Activated naive CD8-positive, alpha-beta T cell treated with anti-CD3 and anti-CD28 coated beads, Interleukin-2, amount 50 U/mL, for 24 hours (primary cell): ENCODE measurements at places on chromosomes 3 and 15.

DNA sequence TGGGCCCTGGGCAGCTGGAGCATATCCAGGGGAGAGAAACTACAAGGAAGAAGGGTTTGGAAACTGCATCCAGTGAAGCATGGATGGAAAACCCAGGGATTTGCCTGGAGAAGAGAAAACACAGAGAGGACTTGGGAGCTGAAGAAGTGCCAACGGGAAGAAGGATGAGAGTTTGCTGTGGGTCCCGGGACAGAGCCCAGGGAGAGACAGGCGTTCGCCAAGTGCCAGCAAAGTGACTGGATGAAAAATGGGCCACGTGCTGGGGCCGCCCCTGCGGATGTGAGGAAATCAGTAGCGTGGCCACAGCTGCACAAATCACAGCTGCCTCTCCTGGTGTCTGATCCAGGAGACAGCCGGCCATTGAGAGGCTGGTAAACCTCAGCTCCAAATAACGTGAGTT is 70.4 kb downstream of the HES1 start:
- DNase-seq: no peak
- no peak overlapping the region for H3K27ac ChIP-seq
- H3K4me3 ChIP-seq: no peak overlapping the region
- H3K27me3 ChIP-seq: peaks cover 38% of the 10 kb centered on the region
- H3K36me3 ChIP-seq: no peaks in the 10 kb centered on the region

- no peaks in the 10 kb centered on the region for H3K36me3 ChIP-seq
- DNase-seq: peak; percentile 17
- H3K27ac ChIP-seq: no peak overlapping the region
- no peaks in the 10 kb centered on the region for H3K4me1 ChIP-seq
- H3K4me3 ChIP-seq: no peak overlapping the region
Measured at GRCh38 chr3:49454458-49454857, 15.6 kb upstream of the DAG1 start.

- peaks cover 4% of the 10 kb centered on the region for H3K27me3 ChIP-seq
- peaks cover 2% of the 10 kb centered on the region for H3K4me1 ChIP-seq
- no peak for DNase-seq
- no peak overlapping the region for H3K4me3 ChIP-seq
- H3K27ac ChIP-seq: no peak overlapping the region
Measured at GRCh38 chr15:66649235-66649984, 52.6 kb upstream of the SMAD6 start.

GRCh38 chr3:172277151-172277652 is 171.1 kb downstream of the GHSR start:
- H3K4me1 ChIP-seq: no peaks in the 10 kb centered on the region
- H3K36me3 ChIP-seq: peaks cover 3% of the 10 kb centered on the region
- DNase-seq: no peak
- H3K4me3 ChIP-seq: no peak overlapping the region

- DNase-seq: peak; percentile 41
- no peaks in the 10 kb centered on the region for H3K27me3 ChIP-seq
- H3K36me3 ChIP-seq: no peaks in the 10 kb centered on the region
- no peak overlapping the region for H3K4me3 ChIP-seq
- no peaks in the 10 kb centered on the region for H3K4me1 ChIP-seq
Measured at GRCh38 chr15:67433495-67434099, 87.3 kb upstream of the C15orf61 start.

- peaks cover 27% of the 10 kb centered on the region for H3K4me1 ChIP-seq
- no peaks in the 10 kb centered on the region for H3K27me3 ChIP-seq
- no peaks in the 10 kb centered on the region for H3K36me3 ChIP-seq
- no peak overlapping the region for H3K4me3 ChIP-seq
Measured at GRCh38 chr3:143525408-143525807, 322.9 kb downstream of the SLC9A9 start.

DNA sequence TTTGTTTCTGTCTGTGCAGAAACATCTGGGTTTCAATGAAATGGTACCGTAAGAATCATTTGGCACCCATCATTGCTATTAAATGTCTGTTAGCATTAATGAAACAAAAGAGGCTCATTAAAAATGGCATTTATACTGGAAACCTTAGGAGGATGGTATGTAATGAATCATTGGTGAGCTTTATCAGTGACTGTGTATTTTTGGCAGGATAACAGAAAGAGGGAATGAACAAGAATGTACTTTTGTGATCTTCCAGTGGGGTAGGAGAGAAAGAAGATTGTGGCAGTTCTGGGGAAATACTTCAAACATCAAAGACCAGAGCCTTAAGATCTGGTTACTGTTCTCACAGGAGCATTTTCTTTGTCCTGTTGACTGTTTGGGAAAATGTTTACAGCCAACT is 4.7 kb upstream of the DCBLD2 start:
- peaks cover 7% of the 10 kb centered on the region for H3K4me1 ChIP-seq
- DNase-seq: no peak
- H3K36me3 ChIP-seq: no peaks in the 10 kb centered on the region
- H3K4me3 ChIP-seq: no peak overlapping the region
- H3K27ac ChIP-seq: no peak overlapping the region
- peaks cover 37% of the 10 kb centered on the region for H3K27me3 ChIP-seq

DNA sequence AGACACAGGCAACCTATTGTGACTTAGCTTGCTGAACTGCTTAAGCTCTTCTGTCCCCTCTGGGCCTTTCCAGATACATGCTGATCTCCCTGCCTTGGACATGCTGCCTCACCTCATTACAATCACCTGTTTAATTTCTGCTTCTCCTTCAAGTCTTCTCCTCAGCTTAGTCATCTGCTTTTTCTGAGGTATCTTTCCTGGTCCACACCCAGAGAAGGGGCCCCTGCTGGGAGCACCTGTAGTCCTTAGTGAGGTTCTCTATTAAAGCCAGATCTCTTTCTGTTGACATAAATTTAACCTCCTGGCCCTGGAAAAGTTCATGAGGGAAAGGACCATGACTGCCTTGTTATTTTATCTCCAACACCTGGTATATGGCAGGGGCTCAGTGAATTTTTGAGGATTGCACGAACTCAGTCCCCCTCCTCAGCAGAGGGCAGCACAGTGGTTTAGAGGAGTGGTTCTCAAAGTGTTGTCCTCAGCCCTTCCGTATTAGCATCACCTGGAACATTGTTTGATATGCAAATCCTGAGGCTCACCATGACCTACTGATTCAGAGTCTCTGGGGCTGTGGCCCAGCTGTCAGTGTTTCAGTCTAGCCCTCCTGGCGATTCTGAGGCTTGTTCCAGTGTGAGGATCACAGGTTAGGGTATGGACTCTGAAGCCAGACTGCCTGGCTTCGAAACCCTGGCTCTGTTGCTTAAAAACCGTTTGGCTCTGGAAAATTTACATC is 12.7 kb downstream of the COL6A6 start:
- peaks cover 5% of the 10 kb centered on the region for H3K27me3 ChIP-seq
- H3K4me1 ChIP-seq: peaks cover 10% of the 10 kb centered on the region
- no peaks in the 10 kb centered on the region for H3K36me3 ChIP-seq
- no peak overlapping the region for H3K4me3 ChIP-seq

GRCh38 chr15:45863881-45864580 is 229.2 kb downstream of the SQOR start:
- H3K4me3 ChIP-seq: no peak overlapping the region
- H3K27ac ChIP-seq: no peak overlapping the region
- H3K36me3 ChIP-seq: no peaks in the 10 kb centered on the region
- DNase-seq: no peak
- H3K4me1 ChIP-seq: no peaks in the 10 kb centered on the region

GRCh38 chr3:5149306-5149880 is 27.3 kb downstream of the ARL8B start:
- no peak for DNase-seq
- peaks cover 48% of the 10 kb centered on the region for H3K36me3 ChIP-seq
- H3K27me3 ChIP-seq: no peaks in the 10 kb centered on the region
- H3K4me3 ChIP-seq: no peak overlapping the region
- H3K4me1 ChIP-seq: peaks cover 35% of the 10 kb centered on the region
- no peak overlapping the region for H3K27ac ChIP-seq

GRCh38 chr15:41568350-41569017 is 9.5 kb downstream of the TYRO3 start:
- no peak overlapping the region for H3K4me3 ChIP-seq
- no peak for DNase-seq
- H3K4me1 ChIP-seq: no peaks in the 10 kb centered on the region
- H3K27ac ChIP-seq: no peak overlapping the region

DNA sequence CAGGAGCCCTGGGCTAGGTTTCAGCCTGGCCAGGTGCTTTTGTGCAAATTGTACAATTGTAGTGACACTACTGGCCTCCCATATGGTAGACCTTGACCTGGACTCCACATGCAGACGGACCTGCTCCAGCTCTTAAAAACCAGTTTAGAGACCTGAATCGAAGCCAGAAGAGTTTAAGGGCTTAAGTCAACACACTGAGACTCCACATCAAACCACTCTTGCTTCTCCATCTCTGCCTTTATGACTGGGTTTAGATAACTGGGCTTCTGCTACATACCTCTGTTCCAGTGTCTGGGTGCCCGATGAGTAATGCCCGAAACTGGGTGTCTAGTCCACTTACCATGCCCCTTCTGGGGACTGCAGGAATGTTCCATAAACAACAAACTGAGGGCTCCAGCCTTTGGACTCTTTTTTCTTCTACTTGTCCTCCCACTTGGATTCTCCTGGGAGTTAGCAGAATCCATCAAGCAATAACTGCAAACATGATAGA is 32.8 kb downstream of the TMEM212 start:
- peaks cover 34% of the 10 kb centered on the region for H3K4me1 ChIP-seq
- H3K27ac ChIP-seq: peak overlapping the region; percentile 62
- H3K27me3 ChIP-seq: peaks cover 19% of the 10 kb centered on the region

GRCh38 chr15:95486224-95486623 is 844.3 kb upstream of the NR2F2 start:
- H3K27me3 ChIP-seq: no peaks in the 10 kb centered on the region
- H3K4me1 ChIP-seq: no peaks in the 10 kb centered on the region
- no peak overlapping the region for H3K27ac ChIP-seq
- no peak for DNase-seq
- H3K4me3 ChIP-seq: no peak overlapping the region

- peaks cover 82% of the 10 kb centered on the region for H3K4me1 ChIP-seq
- H3K36me3 ChIP-seq: peaks cover 59% of the 10 kb centered on the region
- no peak for DNase-seq
- no peak overlapping the region for H3K4me3 ChIP-seq
- H3K27ac ChIP-seq: peak overlapping the region; percentile 79
Measured at GRCh38 chr15:63238796-63239195, 38.6 kb upstream of the APH1B start.

DNA sequence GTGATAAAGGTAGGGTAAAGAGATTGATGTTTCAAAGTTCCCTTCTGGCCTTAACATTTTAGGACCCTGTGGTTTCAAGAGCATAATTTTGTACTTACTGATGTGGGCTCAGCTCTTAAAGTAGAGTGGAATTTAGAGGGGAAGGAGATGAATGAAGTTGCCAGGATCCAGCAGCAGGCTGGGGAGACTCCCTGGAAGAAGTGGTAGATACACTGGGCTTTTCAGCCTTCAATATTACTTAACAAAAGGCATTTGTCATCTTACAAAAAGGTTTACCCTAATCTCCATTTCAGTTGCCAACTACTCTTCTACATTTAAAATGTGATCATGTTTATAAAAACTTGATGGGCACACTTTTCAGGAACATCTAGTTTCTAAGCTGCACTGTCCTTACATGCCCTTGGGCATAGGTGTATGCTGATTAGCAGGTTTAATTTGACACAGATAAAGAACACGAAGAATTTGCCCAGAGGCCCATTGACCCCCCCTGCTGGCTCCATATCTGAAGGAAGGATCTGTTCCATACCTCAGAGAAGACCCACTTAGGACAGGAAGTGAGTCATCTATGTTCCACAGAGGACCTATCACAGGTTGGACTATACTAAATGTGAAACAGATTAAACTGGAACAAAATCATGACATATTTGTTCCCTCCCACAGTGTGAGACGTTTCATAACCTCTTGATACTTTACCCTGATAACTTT is 93.0 kb upstream of the LPP start:
- DNase-seq: peak; percentile 62
- peaks cover 39% of the 10 kb centered on the region for H3K4me1 ChIP-seq
- peak overlapping the region; percentile 87 for H3K27ac ChIP-seq
- H3K27me3 ChIP-seq: no peaks in the 10 kb centered on the region

GRCh38 chr3:16066975-16067374 is 107.5 kb upstream of the GALNT15 start:
- DNase-seq: no peak
- H3K27ac ChIP-seq: no peak overlapping the region
- H3K4me3 ChIP-seq: no peak overlapping the region

GRCh38 chr3:27479806-27480543 is 4.2 kb downstream of the SLC4A7 start:
- peak overlapping the region; percentile 41 for H3K4me3 ChIP-seq
- H3K27me3 ChIP-seq: no peaks in the 10 kb centered on the region
- peak overlapping the region; percentile 57 for H3K27ac ChIP-seq
- peaks cover 47% of the 10 kb centered on the region for H3K36me3 ChIP-seq

DNA sequence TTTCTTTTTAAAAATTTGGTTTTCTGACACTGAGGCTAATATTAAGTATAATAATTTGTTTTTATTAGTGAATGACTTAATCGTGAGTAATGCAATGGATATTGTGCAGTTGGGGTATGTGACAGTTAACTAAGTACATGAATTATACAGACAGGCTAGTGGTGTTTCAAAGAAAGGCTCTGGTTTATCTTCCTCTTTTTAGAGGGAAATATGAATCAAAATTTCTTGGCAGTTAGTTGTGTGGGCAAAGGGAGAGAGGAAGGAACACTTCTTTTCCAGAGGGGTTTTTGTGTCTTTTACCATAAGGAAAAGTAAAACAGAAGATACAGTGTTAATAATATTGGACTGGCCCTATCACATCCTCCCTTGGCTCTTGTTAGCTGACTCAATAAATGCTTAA is 2.7 kb downstream of the ZNF654 start:
- H3K27ac ChIP-seq: no peak overlapping the region
- peaks cover 48% of the 10 kb centered on the region for H3K4me1 ChIP-seq
- H3K27me3 ChIP-seq: no peaks in the 10 kb centered on the region
- no peak overlapping the region for H3K4me3 ChIP-seq
- no peak for DNase-seq
- peaks cover 13% of the 10 kb centered on the region for H3K36me3 ChIP-seq

DNA sequence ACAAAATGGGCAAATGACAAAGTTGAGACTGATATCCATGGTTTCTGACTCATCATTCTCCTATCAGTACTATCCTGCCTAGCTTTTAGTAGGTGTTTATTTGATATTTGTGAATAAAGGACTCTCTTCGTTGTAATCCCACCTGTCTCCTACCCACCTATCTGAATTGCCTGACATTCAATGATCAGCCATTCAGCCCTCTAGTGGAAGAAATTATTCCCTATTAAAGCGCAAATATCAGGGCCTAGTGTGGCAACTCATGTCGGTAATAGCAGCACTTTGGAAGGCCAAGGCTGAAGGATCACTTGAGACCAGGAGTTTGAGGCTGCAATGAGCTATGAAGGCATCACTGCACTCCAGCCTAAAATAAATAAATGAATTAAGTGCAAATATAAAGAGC is 195.7 kb upstream of the SETMAR start:
- H3K4me3 ChIP-seq: no peak overlapping the region
- no peak overlapping the region for H3K27ac ChIP-seq
- no peak for DNase-seq
- H3K36me3 ChIP-seq: no peaks in the 10 kb centered on the region

- H3K27ac ChIP-seq: no peak overlapping the region
- peaks cover 1% of the 10 kb centered on the region for H3K27me3 ChIP-seq
- H3K4me3 ChIP-seq: no peak overlapping the region
- peaks cover 24% of the 10 kb centered on the region for H3K4me1 ChIP-seq
- H3K36me3 ChIP-seq: no peaks in the 10 kb centered on the region
Measured at GRCh38 chr3:133469140-133469731, 69.4 kb downstream of the BFSP2 start.
